Activated gamma-delta T cell treated with anti-CD3 and anti-CD28 coated beads, Interleukin-2, amount 50 U/mL, for 16 hours (primary cell): ENCODE measurements at places on chromosomes 2 and 18.

GRCh38 chr18:77017355-77017754 lies 115.2 kb downstream of the MBP start:
- DNase-seq = no peak

DNA sequence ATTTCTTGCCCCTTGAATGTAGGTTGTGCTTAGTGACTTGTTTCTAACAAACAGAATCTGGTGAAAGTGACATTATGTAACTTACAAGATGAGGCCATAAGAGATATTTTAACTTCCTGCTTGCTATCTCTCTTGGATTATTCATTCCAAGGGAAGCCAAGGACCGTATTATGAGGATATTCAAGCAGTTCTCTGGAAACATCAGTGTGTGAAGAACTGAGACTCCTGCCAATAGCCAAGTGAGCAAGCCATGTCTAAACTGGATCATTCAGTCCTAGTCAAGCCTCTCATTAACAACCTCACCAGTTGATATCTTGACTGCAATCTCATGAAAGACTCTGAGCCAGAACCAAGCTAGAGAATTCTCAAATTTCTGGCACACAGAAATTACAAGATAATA lies 765.1 kb upstream of the SLC8A1 start:
- DNase-seq = no peak

GRCh38 chr2:168210895-168211570 lies 36.4 kb downstream of the STK39 start:
- no peak for DNase-seq

GRCh38 chr18:76847916-76848315 lies 25.6 kb downstream of the ZNF236 start:
- no peak for DNase-seq

- DNase-seq = no peak
Measured at GRCh38 chr2:46260305-46260704, 36.9 kb upstream of the EPAS1 start.

DNA sequence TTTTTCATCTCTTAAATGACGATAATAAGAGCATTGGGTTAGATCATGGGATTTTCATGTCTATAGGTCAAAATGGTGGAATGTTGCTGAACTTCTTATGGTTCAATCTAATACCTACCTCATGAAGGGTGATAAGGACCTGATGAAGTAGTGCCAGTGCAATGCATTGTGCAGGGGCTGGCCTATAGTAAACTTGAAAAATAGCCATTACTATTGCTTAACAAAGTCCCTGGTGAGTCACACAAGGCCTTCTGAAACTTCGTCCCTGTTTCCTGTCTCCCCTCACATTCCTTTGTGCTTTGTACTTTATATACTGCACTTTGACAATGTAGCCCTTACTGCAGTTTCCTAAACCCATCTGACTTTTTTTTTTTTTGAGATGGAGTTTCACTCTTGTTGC lies 515.9 kb downstream of the SLC4A3 start:
- DNase-seq = no peak

- DNase-seq = no peak
Measured at GRCh38 chr2:104537116-104537515, 316.8 kb upstream of the POU3F3 start.

DNA sequence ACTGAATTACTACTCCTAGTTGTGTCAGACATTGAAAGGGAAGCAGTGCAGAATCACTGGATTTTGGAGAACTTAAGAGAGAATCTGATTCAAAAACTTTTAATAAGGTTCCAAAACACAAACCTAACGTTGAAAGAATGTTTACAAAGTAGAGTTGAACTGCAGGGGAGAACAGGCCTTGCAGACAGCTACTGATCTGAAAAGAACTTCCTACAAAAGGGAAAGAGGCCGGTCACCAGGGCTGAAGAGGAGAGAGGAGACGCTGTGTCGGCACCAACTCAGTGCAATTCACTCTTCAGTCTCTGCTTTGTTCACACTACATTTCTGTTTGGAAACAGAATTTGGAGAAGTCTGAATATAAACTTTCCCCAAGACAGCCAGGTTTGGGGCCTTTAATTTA lies 124.0 kb downstream of the GAREM1 start:
- DNase-seq = no peak

DNA sequence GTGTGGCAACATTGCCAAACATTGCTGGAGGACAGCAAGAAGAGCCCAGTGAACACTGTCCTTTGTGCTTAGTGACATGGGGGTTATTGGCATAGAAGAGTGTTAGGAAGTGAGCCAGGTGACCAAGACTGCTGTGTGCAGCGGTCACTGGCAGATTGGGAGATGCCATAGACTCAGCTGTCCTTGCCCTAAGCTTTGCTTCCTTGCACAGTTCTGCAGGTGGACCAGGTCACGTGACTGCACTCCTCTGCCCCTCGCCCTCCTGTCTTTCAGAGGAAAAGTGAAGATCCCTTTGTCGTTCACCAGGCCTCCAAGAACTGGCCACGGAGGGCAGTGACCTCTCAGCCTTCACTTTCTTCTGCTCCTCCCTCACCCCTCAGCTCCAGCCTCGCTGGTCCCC lies 215.6 kb upstream of the SMIM21 start:
- DNase-seq = no peak

GRCh38 chr2:203585516-203585915 lies 50.4 kb upstream of the RAPH1 start:
- no peak for DNase-seq

GRCh38 chr18:73670524-73670923 lies 477.1 kb downstream of the FBXO15 start:
- no peak for DNase-seq

DNA sequence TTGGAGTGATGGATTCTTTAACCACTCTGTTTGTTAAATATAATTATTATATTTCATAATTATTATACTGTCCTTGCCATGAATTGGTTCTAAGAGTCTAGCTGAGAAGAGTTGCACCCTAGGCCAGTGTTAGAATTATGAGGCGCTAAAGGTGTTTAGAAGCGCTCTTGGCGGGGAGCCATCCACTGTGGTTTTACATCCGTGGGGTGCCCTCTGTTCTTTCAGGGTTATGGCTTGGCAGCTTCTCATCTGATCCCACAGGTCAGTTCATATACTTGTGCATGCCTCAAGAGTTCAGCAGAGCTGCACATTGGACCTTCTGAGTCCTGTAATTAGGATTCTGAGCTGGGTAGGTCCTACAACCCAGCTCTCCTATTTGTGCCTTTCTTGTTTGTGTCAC lies 9.1 kb downstream of the ASAP2 start:
- DNase-seq = no peak

DNA sequence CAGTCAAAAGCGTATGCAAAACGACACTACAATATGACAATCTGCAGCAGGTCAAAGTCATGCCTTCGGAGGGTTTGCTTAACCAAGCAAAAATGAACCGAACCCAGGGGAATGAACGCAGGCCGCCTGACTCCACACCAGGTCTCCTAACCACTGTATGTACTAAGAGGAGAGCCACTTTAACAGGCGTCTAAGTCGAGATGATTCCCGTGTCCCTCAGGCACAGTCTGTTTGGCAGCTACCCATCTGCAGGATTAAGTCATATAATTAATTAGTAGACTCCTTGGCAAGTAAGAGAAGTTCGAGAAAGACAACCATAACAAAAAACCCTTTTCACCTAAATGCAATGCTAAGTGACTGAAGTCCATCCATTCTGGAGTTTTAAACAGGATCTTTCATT lies 15.2 kb downstream of the CYB5A start:
- no peak for DNase-seq

- DNase-seq = no peak
Measured at GRCh38 chr18:9734189-9734588, 26.1 kb downstream of the RAB31 start.

DNA sequence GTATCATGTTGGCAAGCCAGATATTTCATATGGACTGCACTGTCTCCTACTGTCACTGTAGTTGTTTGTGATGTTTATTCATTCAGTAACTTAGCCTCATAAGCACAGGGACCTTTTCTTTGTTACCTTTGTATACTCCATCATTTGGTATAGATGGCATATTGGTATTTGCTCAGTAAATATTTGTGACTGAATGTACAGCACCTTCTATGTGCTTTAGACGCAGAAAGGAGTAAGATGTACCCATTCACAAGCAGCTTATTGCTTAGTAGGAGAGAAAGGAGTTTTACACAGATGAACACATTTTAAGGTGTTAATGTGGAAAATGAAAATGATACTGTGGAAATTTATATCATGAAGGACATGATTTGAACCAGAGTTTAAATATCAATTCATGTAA lies 12.0 kb downstream of the EPC2 start:
- DNase-seq = no peak

DNA sequence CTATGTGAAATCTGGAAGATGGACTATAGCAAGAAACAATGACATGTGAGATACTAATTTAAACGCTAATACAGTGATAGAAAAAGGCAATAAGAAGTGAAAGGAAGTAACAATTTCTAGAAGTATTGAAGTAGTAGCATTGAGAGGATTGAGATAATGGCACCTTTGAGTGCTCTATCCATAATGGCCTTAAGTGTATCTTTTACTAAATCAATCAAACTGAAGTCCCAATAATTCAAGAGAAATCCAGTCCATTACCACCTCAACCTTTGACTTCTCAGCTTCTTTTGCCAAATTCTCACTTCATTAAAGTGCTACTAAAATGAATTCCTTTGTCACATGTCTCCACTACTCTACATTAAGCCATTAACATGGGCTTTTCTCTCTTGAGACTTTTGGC lies 82.6 kb upstream of the KYNU start:
- no peak for DNase-seq

DNA sequence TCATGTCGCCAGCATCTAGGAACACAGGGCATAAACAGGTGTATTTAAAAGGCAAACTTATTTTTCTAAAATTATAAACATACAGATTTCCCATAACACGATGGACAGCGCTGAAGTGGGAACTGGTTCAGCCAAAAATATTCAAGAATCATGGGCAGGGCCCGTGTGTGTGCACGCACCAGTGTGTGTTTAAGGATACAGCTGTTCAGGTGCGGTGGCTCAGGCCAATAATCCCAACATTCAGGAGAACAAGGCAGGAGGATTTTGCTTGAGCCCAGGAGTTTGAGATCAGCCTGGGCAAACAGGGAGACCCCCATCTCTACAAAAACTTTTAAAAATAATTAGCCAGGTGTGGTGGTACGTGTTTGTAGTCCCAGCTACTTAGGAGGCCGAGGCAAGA lies 288.6 kb upstream of the HDAC4 start:
- DNase-seq = no peak

GRCh38 chr2:176526995-176527901 lies 258.0 kb downstream of the MTX2 start:
- no peak for DNase-seq

- DNase-seq = no peak
Measured at GRCh38 chr2:225526760-225527390, 127.4 kb downstream of the NYAP2 start.

- DNase-seq = no peak
Measured at GRCh38 chr18:66495844-66496243, 108.0 kb downstream of the CDH19 start.

DNA sequence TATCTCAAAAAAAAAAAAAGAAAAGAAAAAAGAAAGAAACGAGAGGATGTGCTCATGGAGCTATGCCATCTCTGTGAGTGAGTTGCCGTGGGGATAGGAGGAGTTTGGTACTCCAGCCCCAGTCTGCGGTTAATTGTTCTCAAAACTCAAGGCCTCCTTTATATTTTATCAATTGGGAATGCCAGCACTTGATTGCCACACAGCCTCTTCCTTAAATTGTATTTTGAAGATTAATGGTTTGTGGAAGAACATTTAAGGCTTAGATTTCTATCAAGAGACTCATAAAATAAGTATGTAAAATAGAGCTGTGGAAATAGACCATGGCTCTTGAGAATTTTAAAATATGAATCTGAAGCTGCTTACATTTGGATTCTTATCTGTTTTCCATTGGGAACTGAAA lies 29.8 kb downstream of the KCNE4 start:
- no peak for DNase-seq

GRCh38 chr2:218129458-218130135 lies 3.8 kb downstream of the CXCR2 start:
- DNase-seq = no peak

- DNase-seq = no peak
Measured at GRCh38 chr2:30566631-30567030, 119.6 kb downstream of the LCLAT1 start.

DNA sequence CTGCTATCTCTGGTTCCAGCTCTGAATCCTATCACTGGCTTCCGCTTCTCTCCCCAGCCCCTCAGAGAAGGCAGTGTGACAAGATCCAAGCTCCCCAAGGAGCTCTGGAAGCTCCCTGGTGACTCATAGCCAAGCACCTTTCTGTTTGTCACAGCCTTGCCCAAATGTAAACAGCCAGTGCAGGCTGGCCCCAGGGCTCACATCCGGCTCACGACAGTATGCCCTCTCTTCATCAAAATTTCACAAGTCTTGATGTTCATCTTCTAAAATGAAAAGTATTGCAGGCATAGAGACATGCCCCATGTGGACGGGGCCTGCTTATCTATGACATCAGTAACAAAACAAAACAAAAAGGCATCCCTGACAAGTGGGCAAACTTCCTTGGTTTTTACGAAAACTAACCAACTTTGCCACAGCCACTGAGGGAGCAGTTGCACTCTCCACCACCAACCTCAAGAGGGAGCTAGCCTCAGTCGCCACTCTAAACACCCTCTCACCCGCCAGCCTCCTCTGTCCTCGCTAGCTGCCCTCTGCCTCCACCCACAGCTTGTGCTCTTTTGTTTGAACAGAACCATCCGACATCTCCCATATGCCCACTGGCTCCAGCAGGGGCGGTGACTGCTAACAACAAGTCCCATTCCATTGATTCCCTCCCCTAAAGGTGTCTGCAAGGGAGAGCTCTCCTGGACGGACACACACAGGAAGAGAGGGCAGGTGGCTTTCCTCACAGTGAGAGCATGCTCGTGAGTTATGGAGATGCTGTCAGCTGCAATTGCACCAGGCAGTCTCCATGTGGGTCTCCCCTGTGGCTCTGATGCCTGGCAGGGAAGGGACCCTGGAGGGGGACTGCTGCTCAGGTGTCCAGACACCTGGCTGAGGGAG lies 71.0 kb upstream of the DAPL1 start:
- DNase-seq = no peak

DNA sequence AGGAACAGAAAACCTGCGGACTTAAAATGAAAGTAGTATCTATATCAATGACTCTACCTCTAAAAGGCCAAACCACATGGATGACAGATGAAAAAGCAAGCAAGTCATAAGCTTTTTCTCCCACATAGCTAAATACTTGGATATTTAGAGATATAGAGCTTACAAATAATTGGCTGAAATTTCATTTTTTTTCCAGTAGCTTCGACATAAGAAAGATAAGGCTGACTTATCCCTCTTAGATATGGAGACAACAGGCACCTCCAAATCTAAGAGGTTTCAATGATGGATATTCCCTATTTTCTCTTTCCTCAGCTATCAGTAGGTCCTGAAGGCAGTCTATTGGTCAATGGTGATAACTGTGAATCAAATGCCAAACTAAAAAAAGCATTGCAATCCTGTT lies 460.3 kb downstream of the MEIS1 start:
- DNase-seq = no peak

DNA sequence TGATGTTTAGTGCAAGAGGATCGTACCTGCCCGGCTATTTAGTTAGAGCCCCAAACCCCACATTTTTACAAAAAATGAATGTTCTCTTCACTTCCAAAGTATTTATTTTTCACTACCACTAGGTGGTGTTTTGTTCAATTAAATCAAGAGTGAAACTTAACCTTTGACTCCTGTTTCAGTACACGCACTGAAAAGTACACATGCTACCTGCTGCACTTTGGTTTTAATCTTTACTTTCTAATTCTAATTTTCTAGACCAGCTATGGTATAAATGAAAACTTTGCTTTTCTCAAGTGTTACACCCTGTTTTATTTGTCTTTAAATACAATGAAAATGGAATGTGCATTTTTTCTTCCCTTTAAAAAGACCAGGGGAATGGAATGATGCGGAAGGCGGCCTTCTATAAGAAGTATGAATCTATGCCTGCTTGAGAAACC lies 31.4 kb upstream of the CHN1 start:
- no peak for DNase-seq

GRCh38 chr2:147242445-147242844 lies 602.4 kb upstream of the ACVR2A start:
- no peak for DNase-seq
